ENCODE measurements at places on chromosomes 12 and 14. TPM values are rescaled to one million over a fixed set of nuclear protein-coding genes. Genes with fewer than 3 reads are reported as not detected.

KRT71 gene
- total RNA-seq = not detected

COCH gene
- total RNA-seq = 2.2 TPM

BIN2 gene
- total RNA-seq = 36.1 TPM

DNA sequence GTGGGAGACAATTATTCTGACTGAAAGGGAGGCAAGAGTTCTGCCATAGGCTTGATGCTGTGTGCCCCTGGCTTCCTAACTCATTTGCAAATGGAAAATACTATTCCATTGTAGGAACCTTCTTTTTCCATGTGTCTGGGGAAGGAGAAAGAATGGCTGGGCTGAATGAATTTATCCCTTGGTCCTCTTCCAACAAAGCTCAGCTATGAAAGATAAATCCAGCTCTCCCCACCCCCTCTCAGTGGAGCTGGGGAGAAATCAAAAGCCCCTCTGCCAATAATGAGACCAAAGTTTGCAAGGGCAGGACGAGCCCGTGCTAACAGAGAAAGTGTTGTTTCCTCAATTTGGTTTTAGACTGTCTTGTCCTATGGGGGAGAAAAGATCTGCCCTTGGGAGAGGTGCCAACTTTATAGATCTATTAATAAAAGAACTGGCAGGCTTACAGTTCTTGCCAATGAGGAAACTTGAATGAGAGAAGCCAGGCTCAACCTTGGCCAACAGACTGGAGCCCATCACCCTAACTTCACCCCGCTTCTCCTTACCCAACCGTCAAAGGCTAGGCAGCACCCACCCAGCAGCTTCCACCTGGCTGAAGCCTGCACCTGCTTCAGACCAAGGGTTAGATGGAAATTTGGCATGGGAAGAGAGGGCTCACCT, 8.9 kb upstream of the TCL1B start:
- DNase-seq = no peak

GRCh38 chr12:94588346-94588745, 62.0 kb downstream of the TMCC3 start:
- DNase-seq = no peak

GRCh38 chr14:26896447-26896846, 298.6 kb upstream of the NOVA1 start:
- no peak for DNase-seq

GRCh38 chr14:88210426-88210825, 112.6 kb downstream of the KCNK10 start:
- no peak for DNase-seq

- no peak for DNase-seq
Measured at GRCh38 chr14:63387711-63388110, 69.0 kb upstream of the GPHB5 start.

- DNase-seq = no peak
Measured at GRCh38 chr14:34562776-34563150, 23.3 kb upstream of the EAPP start.

All from hematopoietic multipotent progenitor cell (in vitro differentiated cells).